Stimulated activated CD8-positive, alpha-beta memory T cell treated with anti-CD3 and anti-CD28 coated beads, Interleukin-7, amount 100 ng/mL, for 4 hours (primary cell): ENCODE measurements at places on chromosomes 2 and 18.

DNA sequence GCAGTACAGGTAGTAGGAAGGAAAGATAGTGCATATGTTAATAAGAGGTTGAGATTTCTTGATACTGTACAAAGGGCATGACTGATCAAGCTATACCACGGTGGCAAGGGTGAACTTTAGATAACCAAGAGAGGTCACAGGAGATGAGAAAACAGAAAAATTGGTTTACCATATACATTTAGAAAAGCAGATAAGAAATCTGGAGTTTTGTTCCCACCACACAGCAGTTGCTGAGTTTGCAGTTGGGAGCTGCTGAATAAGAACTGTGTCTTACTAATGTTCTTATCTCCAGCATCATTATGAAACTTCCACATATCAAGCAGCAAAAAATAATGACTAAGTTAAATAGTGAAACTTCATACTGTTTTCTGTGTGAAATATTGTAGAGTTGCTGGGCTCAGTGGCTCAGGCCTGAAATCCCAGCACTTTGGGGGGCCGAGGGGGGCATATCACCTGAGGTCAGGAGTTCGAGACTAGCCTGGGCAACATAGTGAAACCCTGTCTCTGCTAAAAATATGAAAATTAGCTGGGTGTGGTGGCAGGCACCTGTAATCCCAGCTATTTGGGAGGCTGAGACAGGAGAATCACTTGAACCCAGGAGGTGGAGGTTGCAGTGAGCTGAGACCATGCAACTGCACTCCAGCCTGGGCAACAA, 12.0 kb upstream of the IMPACT start:
- DNase-seq = peak; percentile 6

GRCh38 chr2:84805250-84805958, 75.5 kb downstream of the TRABD2A start:
- DNase-seq = no peak

GRCh38 chr2:239261356-239261755, 139.5 kb downstream of the HDAC4 start:
- no peak for DNase-seq

- no peak for DNase-seq
Observed at GRCh38 chr2:72205504-72205881, 57.8 kb upstream of the CYP26B1 start.

DNA sequence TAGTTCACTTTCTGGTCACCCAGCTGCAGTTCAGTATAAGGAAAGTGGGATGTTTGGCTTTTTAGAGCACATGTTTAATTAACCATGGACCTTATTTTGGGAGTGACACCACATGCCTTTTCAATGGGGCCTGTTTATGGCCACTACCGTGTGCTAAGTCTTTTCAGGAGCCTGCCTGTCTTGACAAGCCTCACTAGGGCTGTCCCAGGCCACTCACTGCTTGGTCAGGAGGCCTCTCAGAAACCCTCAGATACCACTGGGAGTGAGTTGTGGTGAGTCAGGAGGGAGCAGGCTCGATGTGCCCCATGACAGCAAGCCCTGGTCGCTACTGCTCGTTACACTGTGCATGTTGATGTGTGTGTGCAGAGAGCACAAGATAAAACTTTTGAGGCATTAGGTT, 123.0 kb downstream of the MAP4K4 start:
- no peak for DNase-seq

DNA sequence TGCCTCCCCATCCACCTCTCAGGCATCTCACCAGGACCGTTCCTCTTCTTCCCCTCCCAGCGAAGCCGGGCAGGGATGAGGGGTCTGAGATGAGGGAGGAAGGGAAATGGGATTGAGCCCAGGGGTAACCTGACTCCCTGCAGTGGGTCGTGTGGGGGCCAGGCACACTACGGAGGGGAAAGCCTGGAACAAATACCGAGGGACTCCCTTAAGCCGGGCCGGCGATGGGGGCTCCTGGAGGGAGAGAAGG, 250 bp upstream of the SPEG start:
- DNase-seq = no peak

DNA sequence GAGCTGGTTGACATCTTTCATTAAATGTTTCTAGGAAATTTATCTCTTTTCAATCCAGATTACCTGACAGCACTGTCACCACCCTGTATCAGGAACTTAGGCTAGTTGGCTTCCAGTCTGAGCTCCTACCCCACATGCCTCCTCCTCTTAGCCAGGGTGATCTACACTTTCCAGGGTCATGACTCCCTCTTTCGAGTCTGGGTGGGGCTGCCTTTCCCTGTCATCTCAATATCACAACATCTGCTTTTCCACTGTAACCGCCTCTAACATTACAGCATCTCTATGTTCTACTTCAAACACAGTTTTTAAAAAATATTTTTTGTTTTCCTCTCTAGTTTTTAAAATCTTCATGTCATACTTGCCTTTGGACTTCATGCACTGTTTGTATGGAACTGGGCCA, 129.2 kb downstream of the RBMS1 start:
- no peak for DNase-seq

DNA sequence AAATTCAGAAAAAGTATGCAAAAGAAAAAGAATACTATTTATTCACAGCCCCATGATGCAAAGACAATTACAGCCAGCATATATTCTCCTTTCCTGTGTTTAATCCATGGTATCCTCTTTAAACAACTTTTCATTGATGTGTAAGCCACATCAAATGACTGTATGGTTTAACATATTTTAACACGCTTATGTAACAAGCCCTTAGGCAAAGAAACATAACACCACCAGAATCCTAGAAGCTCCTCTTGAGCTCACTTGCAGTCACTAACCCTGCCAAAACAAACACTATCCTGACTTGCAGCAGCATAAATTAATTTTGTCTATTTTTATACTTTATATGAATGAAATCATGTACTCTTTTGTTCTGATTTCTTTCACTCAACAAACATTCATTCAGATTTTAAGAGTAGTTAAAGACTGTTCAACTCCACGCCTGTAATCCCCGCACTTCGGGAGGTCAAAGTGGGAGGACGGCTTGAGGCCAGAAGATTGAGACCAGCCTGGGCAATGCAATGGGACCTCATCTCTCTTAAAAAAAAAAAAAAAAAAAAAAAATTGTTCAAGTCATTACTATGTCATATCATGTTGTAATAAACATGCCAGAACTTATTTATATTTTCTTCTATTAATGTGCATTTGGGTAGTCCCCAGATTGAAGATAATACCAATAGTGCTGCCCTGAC, 226.3 kb downstream of the NBAS start:
- no peak for DNase-seq

DNA sequence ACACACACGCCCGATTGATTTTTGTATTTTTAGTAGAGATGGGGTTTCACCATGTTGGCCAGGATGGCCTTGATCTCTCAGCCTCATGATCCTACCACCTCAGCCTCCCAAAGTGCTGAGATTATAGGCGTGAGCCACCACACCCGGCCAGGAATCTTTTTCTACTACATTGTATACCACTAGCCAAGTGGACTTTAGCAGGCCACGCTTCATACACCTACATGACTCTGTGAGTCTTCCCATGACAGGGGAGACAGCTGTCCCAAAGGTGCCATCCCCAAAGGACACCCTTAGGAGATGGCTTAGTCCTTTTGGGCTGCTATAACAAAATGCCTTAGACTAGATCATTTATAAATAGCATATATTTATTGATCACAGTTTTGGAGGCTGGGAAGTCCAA, 32.8 kb downstream of the ERMN start:
- no peak for DNase-seq

GRCh38 chr18:48538531-48539405, at the start of gene CTIF:
Gene CTIF, plus strand, starts transcription at chr18:48539031. Its CDS starts 80,535 bp downstream, at chr18:48619566.
- DNase-seq = peak; percentile 55

DNA sequence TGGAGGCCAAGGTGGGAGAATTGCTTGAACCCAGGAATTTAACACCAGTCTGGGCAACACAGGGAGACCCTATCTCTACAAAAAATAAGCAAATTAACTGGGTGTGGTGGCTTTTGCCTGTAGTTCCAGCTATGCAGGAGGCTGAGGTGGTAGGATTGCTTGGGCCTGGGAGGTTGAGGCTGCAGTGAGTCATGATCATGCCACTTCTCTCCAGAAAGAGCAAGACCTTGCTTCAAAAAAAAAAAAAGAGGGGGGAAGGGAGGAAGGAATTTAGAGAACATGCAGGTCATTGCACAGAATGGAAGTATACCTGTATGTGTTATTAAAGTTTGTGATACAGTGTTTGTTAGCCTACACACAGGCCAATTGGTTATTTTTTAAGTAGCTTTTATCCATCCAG, 25.8 kb downstream of the PKP4 start:
- DNase-seq = no peak

- no peak for DNase-seq
Observed at GRCh38 chr2:96437512-96437911, 67.6 kb downstream of the NEURL3 start.

GRCh38 chr2:175007510-175007909, 2.3 kb upstream of the CHN1 start:
- DNase-seq = no peak

- DNase-seq = no peak
Observed at GRCh38 chr18:34998661-34999060, 42.6 kb upstream of the MAPRE2 start.

GRCh38 chr2:196990788-196991461, 64.4 kb upstream of the PGAP1 start:
- no peak for DNase-seq

DNA sequence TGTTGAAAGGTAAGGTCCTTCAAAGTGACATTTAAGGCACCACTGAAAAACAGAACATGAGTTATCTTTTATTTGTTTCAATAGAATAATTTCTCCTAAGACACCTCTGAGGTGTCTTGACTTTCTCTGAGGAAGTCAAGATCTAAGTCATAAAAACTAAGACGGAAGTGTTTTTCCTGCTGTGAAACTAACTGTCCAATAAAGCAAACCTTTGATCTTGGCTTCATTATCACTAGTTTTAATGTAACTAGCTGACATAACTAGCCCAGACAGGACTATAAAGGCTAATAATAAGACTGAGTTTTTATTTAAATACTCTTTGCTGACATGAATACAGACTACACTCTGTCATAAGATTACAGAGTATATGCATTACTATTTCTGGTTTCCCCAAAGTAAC, 36.6 kb downstream of the INO80D start:
- no peak for DNase-seq

DNA sequence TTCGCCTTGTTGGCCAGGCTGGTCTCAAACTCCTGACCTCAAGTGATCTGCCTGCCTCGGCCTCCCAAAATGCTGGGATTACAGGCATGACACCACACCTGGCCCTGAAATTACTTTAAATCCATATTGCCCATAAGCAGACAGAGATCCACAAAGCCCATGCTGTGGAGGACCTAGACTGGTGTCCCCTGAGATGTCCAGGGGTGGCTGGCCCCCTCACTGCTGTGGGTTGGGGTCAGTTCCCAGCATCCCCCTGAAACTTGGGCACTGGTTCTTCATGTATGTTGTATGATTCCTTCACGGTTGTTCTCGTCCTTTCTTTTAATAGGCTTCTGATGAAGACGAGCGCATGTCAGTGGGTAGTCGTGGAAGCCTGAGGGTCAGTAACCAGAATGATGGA, 78.1 kb upstream of the RBM44 start:
- no peak for DNase-seq

GRCh38 chr2:59168766-59169165, 927.6 kb upstream of the FANCL start:
- DNase-seq = no peak

- no peak for DNase-seq
Observed at GRCh38 chr18:42509750-42510415, 554.8 kb downstream of the PIK3C3 start.

DNA sequence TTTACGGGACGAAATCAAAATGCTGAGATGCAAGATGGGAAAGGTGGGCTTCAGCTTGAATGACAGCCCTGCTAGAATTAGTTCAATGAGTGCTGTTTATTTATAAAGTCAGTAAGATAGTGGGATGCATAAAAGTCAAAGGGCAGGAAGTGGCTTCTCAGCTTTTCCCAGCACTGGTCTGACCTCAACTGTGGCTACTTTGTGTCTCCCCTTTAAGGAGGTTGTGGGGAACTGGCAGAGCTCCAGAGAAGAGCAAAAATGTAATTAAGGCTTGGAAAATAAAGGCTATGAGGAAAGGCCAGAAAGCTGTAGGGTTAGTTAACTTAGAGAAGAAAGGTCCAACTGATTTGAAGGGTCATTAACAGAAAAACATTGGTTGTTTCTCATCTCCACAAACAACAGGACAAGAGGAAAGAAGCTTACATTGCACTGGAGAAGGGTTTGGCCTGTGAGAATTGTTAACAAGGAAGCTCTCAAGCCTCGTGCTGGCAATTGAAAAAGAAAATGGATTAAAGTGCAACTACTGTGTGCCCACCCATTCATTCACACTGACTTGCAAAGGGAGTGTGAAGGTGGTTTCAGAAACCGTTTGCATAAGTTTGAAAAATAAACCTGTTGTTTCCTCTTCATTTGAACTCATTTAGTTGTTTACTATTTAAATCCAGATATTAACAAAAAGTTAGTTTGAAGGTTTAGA, 68.8 kb upstream of the CD28 start:
- no peak for DNase-seq

GRCh38 chr2:166610913-166611305, 116.9 kb upstream of the SCN7A start:
- DNase-seq = no peak
